Activated CD8-positive, alpha-beta memory T cell treated with anti-CD3 and anti-CD28 coated beads, Interleukin-2, amount 10 ng/mL, durations not matched to agents 7 days and 5 days (primary cell): ENCODE measurements at places on chromosomes 4 and X. TPM values are rescaled to one million over a fixed set of nuclear protein-coding genes. Genes with fewer than 3 reads are reported as not detected.

- no peak overlapping the region for H3K27ac ChIP-seq
- H3K27me3 ChIP-seq = peaks cover 11% of the 10 kb centered on the region
- H3K36me3 ChIP-seq = no peaks in the 10 kb centered on the region
- peaks cover 11% of the 10 kb centered on the region for H3K4me1 ChIP-seq
Observed at GRCh38 chr4:56613101-56613862, 67.8 kb downstream of the HOPX start.

DNA sequence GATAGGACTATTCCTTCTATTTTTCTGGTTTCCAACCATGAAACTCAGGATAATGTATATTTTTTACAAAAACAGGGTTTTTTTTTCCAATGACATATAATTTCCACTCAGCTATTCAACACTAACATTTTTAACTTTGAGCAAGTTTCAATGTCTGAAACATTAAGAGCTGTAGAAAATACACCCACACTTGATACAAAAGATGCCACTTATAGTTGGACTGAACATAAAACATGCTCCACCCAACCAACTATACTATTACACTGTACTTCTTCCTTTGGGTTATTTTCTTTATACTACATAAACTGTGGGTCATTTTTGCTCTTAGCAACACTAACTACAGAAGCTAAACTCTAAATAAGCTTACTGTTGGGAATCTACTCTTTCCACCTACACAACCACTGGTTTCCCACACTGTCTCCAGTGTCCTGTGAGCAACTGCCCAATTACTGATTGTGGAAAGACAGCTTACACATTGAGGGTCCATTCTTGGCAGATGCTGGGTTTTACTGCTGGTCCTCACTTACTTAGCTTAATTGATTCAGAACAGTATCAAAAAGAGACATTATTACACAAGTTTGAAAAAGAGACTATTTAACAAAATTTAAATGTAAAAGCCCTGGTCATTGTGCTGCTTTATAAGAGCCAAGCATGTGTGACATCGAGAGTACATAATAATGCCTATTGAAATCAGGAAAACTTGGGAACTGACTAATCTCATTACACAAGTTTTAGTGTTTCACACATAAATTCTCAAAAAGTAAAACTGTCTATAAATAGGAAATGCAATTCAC, 6.3 kb downstream of the AMMECR1 start:
- H3K4me1 ChIP-seq = peaks cover 38% of the 10 kb centered on the region
- peaks cover 4% of the 10 kb centered on the region for H3K36me3 ChIP-seq
- no peak overlapping the region for H3K4me3 ChIP-seq
- no peak for DNase-seq
- no peak overlapping the region for H3K27ac ChIP-seq

GRCh38 chrX:118904218-118904617, 70.2 kb upstream of the LONRF3 start:
- H3K4me3 ChIP-seq = no peak overlapping the region
- no peak for DNase-seq
- no peaks in the 10 kb centered on the region for H3K36me3 ChIP-seq
- no peak overlapping the region for H3K27ac ChIP-seq

DNA sequence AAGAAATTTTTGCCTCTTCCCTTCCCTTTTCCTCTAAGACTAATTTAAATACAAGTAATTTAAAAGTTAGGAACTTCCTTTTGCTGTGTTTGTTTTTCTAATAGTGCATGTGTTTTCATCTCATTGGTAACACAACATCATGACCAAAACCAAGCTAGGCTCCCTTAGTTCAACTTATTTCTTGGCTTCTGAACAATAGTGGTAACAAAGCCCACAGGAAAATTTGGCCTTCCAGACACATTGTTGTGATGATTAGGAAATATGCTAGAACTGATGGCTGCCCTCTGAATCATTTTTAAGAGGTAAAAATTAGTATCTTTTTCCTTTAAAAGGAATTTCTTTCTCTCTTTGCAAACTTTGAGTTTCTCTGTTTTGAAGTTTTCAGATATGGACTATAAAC, 25.5 kb upstream of the TEC start:
- peaks cover 10% of the 10 kb centered on the region for H3K4me1 ChIP-seq
- H3K4me3 ChIP-seq = no peak overlapping the region
- H3K36me3 ChIP-seq = no peaks in the 10 kb centered on the region
- no peak for DNase-seq
- H3K27ac ChIP-seq = no peak overlapping the region

The WAS gene
- total RNA-seq = 161 TPM
